SHP77 (cell line): ENCODE measurements at places on chromosomes 7 and 10.
A peak's percentile ranks its signal among the peaks of the same experiment; 100 is the strongest.

- DNase-seq, result no peak
These were observed 421.3 kb upstream of the GALNT17 start for GRCh38 chr7:70710651-70711050.

DNA sequence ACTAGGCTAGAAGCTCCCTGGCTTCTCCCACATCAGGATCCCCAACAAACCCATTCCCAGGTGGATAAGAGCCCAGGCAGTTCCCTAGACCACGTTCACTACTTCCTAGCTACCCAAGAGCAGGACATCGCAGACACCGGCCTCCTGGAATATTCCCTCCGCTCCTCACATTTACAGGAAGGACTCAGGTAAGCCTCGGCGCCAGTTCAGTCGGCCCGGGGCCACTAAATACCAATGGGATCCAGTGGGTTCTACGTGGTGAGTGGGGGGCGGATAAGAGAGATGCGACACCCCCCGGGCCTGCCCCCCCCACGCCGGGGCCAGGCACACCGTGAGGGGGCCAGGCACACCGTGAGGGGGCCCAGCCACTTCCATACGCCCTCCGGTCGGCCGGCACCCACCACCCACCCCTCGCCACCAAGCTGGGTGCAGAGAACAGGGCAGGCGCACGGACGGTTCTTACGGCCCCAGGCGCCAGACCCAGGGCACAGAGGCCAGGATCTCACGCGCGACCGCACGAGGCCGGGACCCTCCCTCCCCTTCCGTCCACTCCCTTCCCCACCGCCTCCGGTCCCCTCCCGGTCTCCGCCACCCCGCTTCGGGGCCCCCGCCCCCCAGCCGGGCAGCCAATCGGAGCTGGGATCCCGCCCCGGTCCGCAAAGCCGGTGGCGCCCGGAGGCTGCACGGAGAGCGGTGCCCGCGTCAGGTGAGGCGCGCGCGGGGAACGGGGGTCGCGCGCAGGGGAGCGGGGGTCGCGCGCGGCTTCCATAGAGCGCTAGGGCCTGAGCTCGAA, at the start of gene BLVRA:
Gene BLVRA (plus strand): TSS at position 652 of the 793 bp plus-strand sequence. CDS start 12,479 bp downstream, outside the sequence.
- peak; percentile 54 for DNase-seq

GRCh38 chr10:37125191-37125732, at the start of gene ANKRD30A:
ANKRD30A (plus strand) TSS chr10:37125598; CDS start chr10:37125788, 190 bp downstream.
- DNase-seq, result no peak

DNA sequence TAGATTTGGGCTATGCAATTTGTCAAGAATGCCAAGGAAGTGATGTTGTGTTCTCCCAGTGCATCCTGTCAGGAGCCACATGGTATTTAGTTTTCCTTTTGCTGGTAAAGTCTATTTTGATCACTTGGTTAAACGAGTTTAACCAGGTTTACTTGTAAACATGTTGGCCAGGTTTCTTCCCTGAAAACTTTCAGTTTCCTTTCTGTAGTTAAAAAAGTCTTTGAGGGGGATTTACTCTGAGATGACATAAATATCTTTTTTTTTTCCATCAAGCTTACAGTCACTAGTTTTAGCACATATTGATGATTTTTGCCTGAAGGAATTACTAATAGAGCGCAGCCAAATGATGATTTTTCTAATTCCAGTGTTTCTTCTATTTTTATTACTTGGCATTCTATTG, 320.5 kb downstream of the PHF14 start:
- no peak for DNase-seq

DNA sequence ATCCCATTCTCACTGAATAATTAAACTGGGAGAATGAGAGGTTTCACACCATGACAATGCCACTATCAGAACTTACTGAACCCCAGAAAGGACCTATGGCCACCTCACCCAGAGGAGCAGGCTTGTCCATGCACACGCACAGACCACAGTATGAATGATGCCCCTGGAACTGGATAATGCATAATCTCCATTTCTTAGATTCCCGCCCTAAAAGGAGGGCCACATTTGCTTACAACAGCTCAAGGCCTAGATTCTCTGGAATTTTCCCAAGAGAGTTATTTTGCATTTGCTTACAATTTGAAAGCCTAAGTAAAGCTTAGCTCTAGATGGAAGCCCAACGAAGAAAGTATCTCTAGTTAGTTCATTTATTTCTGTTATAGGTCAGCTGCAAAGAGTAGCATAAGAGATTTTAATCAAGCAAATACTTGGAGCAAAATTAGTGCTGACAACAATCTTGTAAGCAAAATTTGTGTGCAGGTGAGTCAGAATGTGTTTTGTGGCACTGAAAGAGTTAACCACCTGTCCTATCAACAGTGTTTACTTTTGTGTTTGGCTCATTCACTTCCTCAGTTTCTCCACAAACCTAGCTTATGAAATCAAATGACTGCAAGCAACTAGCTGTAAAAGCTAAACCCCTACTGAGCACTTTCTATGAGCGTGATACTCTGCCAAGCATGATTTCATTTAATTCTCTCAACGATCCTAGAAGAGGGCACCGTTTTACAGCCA, 32.1 kb downstream of the ELMO1 start:
- DNase-seq, result no peak

DNA sequence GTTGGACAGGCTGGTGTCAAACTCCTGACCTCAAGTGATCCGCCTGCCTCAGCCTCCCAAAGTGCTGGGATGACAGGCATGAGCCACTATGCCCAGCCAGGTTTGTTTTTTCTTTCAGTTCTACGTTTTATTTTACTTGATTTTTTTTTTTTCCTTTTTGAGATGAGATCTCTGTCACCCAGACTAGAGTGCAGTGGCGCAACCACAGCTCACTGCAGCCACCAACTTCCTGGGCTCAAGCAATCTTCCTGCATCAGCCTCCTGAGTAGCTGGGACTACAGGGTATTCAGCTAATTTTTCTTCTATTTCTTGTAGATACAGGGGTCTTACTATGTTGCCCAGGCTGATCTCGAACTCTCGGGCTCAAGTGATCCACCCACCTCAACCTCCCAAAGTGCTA, 24.3 kb downstream of the GDI2 start:
- DNase-seq, result no peak

DNA sequence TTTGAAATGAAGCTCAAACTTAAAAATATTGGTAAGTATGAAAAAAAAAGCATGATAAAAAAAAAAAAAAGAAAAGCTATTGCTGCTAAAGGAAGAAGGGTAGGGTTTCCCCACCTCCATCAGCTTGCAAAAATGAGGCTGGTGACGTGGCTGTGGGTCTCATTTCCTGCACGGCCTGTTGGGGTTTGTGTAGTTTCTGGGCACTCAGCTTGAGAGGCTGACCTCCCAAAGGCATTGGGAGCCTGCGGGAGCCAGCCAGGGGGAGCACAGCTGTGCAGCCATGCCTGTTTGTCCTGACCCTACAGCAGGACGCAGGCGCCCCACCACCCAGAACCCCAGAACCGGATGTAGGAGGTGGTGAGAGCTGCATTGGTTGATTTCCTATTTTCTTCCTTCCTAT, 48.8 kb upstream of the CARD11 start:
- no peak for DNase-seq

DNA sequence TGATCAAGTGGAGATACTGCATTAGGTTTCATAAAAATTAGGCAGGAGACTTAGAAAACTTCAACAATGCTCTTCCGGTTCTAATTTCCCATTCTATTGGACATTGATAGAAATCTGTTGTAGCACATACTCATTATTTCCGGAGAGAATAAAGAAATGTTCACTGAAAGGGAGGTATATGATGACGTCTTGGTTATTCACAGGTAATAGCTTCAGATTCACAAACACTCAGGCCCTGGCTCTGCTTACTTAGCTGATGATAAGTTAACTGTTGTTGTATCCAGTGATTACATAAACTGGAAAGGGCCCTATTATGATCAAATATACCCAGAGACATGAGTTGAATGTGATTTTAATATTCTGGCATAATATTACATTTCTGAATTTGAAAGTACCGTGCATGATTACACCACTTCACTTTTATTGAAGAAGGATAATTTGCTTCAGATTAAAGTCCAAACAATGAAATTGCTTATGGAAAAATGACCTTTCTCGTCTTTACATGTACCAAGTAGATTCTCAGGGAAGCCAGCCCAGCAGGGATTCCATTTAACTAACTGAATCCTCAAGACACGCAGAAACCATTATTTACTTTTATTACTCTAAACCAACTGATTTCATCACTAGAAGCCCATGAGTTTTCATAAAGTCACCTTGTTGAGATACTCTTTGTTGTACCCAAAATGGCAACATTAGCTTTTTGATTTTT, 288.0 kb upstream of the PITRM1 start:
- DNase-seq, result no peak

DNA sequence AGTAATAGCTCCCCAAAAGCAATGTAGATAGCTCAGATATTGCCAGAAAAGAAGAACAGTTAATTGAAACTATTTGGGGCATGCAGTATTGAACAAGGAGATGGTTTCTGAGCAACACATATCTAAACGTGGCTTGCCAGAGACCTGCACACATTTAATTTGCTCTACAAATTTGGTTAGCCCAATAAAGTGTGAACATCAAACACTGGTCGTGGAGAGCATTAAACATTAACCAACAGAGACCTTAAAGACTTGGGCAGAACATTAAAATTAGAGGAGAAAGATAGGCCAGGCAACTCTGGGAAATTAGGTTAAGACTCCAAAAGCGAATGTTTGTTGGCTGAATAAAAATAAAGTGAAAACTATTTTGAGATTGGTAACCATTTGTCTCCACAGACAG, 61.6 kb upstream of the ARID5B start:
- DNase-seq, result no peak

GRCh38 chr7:107810626-107811025, 7.6 kb upstream of the SLC26A3 start:
- no peak for DNase-seq

- DNase-seq, result no peak
These were observed 356.4 kb upstream of the FOXK1 start for GRCh38 chr7:4325732-4326131.

- no peak for DNase-seq
These were observed 23.0 kb downstream of the TMEM176A start for GRCh38 chr7:150823484-150824126.

GRCh38 chr10:129411772-129412171, 55.3 kb upstream of the MGMT start:
- no peak for DNase-seq

- no peak for DNase-seq
These were observed 122.8 kb upstream of the CTTNBP2 start for GRCh38 chr7:117995850-117996650.

- DNase-seq, result no peak
These were observed 381.1 kb upstream of the SEMA3D start for GRCh38 chr7:85567983-85568382.

DNA sequence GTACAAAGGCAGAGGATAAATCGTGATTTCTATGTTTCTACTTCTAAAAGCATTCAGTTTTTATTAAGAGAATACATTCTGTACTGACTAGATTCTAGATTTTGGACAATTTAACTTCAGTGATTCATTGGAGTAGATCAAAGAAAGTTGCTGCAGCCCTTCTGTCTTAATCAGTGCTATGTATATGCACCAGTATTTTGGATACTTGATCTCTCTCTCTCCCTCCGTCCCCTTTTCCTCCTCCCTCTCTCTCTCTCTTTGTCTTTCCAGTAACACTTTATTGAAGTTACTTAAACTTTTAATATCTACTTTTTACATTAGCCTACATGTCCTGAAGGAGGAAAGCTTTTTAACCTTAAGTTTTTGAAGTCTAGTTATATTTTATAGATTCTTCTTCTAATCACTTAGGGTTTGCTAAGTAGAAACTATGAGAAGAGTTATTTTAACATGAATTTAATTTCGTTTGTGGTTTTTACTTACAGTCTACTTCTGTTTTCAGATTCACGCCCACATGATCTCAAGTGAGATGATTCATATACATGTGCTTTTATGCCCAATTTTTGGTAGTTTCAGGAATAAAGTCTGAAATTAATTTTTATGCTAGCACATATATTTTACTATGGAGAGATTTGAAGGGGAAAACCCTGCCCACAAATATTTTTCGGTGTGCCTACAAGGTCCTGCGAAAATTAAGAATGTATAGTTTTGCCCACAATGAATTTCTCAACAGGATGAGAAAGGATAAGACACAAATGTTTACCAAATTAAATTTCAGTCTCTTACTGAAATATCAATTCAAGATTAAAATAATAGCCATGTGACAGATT, 9.1 kb downstream of the MDFIC start:
- no peak for DNase-seq

DNA sequence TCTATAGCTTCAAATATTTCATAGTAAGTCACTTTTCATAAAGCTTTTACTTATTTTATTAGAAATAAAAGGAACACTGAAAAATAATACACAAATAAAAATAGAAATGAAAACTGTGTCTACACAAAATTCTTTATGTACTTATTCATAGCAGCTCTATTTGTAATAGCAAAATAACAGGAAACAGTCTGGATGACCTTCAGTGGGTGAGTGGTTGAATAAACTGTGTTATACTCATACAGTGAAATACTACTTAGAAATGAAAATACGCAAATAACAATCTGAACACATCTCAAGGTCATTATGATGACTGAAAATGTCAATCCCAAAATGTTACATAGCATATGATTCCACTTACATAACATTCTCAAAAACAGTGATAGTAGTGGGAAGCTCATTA, 138.7 kb upstream of the PCLO start:
- DNase-seq, result no peak

DNA sequence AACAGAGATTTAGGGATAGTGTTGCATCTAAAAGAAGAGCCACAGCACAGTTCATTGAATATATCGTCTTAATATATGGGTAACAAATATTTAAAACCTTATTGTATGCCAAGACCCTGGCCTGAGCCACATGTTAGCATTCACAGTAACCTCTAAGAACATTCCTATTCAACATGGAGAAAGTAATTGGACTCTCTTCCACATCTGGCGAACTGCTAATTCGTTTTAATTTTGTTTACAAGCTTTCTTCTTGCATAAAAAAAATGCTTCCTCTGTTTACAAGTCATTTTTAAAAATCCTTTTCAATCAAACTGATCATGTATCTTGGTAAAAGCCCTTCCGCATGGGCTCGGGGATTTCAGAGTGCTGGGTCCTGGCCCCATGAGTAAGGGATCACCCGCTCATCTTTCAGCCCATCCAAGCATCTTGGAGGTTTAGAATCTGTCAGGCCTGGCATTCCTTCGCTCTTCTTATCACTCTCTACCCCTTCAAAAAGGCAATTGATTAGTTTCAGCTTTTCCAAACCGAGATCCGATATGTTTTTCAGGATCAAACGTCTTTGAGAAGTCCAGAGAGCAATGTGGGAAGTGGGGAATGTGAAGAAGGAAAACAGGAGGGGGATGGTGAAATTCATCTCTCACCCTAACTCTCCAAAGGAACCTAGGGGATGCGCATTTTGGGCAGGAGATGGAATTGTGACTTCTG, 7.3 kb downstream of the TWIST1 start:
- no peak for DNase-seq

- DNase-seq, result no peak
These were observed 179.7 kb downstream of the PTPN20 start for GRCh38 chr10:47090903-47091302.

- DNase-seq, result no peak
These were observed 315.2 kb downstream of the GATA3 start for GRCh38 chr10:8369666-8370065.

DNA sequence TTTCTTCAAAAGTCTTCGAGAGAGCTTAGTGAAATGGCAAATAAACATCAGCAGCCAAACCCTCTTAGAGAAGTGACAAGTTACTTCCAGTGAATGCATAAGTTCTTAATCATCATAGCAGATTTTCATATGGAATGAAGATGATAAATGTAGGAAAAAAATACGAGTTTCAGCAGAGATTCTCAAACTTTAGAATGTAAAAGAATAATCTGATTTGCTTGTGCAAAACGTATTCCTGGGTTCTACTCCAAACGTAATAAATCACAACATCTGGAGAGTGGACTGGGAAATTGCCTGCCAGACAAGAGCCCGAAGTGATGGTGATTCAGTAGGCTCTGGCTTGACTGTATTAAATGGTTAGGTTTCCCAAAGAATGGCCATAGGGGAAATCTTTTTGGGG, 62.2 kb downstream of the AKR1E2 start:
- DNase-seq, result no peak
